ENCODE measurements at places on chromosomes 2 and 18.

DNA sequence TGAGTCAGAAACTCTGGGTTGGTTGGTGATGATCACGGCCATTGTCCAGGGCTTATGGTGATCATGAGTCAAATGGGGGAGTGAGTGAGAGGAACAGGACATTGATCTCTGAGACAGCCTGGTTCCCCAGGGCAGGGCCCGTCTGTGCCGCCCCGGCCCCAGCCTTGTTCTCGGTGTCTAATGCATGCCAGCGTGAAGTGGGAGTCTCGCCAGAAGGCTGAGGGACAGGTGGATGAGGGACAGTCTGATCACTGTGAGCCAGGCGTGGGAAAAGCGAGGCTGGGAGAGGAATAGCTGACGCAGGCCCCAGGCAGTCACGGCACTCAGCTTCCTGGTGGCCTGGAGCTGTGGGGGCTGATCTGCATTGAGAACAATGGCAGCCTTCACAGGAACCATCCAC, 208.3 kb upstream of the HDAC4 start:
- DNase-seq = no peak

GRCh38 chr2:146366276-146366675, 1478.6 kb upstream of the ACVR2A start:
- no peak for DNase-seq

- no peak for DNase-seq
Observed at GRCh38 chr2:150931451-150931850, 330.2 kb downstream of the RBM43 start.

DNA sequence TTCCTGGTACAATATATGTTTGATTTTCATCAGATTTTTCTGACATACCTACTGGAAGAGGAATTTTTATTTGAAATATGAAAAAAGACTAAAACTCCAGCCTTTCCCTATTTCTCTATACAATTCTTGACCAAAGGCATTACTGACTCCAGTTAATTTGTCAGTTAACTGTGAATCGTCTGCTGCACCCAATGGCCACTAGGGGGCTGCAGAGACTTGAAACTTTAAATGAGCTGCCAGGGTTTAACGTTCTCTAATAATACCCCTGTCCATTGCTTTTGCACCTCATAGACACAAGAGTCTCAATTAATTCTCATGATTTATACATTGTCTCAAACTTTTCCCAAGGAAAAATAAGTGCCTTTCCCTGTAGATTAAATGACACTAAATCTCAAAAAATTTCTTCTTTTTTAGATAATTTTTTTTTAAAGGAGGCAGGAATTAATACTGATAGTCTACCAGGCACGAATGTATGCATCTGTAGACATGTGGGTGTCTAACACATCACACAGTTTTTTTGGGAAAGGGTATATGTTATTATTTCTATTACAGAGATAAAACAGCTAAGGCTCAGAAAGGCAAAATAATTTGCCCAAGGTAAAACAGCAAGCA, 1.8 kb upstream of the ALK start:
- DNase-seq = peak; percentile 77

GRCh38 chr2:233964581-233964980, 47.4 kb downstream of the TRPM8 start:
- no peak for DNase-seq

DNA sequence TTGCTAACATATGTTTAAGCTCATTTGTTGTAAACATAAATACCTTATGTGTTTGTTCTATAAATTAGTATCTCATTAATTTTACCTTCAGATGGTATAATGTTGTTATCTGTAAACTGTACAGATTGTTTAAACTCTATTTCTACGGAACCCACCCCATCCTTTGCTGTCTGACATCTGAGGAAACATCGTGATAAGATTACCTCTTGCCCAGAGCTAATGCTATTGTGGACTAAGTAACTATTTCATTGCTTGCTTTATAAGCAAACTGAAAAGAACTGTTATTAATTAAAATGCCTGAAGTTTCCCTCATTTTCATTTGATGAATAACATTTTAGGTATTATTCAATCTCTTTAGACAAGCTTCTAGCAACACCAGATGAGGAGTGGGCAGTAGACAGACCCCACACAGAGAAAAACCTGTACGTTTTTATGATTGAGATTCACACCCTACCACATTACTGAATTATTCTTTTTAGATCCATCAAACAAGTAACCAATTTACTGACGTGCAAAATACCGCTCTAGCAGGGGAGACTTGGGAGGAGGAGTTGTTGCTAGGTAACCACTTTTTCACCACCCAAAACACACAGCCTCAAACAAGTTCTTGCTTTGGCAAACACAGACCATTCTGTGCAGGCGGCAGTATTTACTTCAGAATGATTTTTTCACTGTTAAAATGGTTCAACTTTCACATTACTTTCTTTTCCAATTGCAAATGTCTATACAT, 1.9 kb upstream of the SYT4 start:
- peak; percentile 100 for DNase-seq

DNA sequence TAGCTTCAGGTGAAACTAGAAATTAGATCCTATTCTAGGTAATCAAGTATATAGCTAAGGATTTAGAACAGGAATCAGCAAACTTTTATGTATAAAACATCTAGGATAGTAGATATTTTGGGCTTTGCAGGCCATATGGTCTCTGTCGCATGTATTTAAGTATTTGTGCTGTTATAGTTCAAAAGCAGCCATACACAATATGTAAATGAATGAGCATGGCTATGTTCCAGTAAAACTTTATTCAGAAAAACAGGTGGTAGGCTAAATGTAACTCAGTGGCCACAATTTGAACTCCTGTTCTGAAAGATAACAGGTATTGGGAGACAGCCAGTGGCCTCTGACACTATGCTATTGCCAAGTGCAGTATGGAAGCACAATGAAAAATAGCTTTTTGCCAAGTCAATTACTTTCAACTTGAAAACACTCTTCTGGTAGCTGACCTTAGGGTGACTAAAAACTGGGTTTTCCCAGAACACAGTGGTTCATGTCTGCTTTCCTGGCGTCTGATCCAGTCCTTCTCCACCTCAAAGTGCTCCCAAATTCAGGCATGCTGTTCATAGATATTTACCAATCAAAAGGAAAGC, 304.7 kb upstream of the SYT4 start:
- DNase-seq = peak; percentile 35

GRCh38 chr2:171347591-171348032, 86.2 kb downstream of the METTL8 start:
- peak; percentile 7 for DNase-seq

DNA sequence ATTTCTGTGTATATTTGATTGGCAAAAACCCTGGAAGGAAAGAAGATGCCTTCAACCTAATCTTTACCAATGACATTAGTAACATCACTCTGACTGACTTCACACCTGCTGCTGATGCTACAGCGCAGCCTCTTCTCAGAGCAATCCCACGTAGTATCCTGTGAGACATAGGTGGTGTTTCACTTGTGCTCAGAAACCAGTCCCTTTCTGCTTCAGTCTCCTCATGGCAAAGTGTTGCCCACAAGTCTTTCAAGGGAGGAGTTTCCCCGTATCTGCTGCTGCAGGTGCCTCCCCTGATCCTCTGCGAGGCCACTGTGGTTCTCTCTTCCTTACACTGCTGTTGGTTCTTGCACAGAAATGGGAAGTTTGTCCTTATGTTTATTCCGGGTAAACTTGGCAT, 433.2 kb upstream of the TNP1 start:
- no peak for DNase-seq

GRCh38 chr2:173053043-173053699, 22.5 kb upstream of the MAP3K20 start:
- no peak for DNase-seq

- DNase-seq = peak; percentile 91
Observed at GRCh38 chr2:120879431-120880295, 144.0 kb downstream of the GLI2 start.

GRCh38 chr2:68715353-68716041, 19.1 kb upstream of the ARHGAP25 start:
- DNase-seq = peak; percentile 64

- no peak for DNase-seq
Observed at GRCh38 chr2:126536605-126537200, 119.3 kb upstream of the GYPC start.

DNA sequence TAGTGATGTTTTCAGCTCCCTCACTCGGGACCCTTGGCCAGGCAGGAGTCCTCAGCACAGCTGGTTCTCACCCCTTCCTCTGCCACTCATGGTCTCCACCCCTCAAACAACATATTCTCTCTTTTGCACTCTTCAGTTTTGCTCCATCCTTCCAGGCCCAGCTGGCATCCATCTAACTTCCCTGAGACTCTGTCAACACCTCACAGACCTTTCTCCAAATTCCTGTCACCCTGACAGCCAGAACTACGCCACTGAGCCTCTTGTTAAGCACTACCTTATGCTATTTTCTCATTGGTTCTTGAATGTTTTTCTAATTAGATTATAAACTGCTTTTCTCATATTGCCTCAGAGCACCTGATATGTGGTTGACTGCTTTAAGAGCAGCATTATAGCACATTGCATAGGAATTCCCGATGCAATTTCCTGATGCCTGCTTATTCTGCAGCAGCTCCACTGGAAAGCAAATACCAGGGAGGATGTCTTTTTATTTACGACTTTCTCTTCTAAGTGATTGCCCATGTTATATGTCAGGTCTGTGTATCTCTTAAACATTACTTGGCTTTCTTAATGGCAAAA, 12.4 kb upstream of the INO80C start:
- DNase-seq = no peak

- no peak for DNase-seq
Observed at GRCh38 chr2:96522304-96523203, 14.0 kb upstream of the ARID5A start.

GRCh38 chr2:42036413-42036812, 11.4 kb upstream of the PKDCC start:
- no peak for DNase-seq

DNA sequence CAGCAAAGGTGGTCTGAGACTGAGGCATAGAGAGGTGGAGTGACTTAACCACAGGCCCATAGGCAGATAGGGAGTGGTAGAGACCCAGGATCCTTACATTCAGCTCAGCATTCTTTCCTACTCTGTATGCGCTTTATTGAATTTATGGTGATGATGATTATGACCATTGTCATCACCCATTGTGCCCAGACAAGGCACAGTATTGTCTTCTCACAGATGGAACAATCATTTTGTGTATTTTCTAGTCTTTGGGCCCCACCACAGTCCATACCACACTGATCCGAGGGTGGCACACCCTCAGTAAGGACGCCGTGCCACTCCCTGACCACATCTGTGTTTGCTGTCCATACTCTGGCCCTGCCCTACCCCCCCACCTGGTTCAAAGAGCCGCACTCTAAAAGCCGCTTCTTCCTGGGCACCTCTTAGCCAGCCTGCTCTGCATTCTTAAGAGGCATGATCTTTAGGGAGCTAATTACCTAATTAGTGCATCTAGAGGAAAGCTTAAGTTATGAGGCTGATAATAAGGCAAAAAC, 179.6 kb upstream of the SMAD2 start:
- peak; percentile 38 for DNase-seq

DNA sequence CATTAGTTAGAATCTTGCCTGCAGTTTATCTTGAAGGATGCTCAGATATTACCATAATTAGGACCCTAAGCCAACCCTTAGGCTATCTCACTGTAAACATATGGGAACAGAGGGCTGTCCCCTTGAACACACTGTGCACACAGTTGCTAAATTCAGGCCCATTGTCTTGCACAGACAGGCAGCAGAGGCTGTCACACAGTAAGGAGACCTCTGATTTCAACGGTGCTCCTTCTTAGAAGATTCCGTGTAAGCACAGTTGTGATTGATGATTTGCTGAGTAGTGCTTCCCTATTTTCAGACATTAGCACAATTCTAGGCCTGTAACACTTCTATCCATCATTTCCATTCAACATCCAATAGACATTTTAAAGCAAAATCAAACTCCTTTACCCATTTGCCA, 108.0 kb downstream of the RNF152 start:
- DNase-seq = peak; percentile 61

DNA sequence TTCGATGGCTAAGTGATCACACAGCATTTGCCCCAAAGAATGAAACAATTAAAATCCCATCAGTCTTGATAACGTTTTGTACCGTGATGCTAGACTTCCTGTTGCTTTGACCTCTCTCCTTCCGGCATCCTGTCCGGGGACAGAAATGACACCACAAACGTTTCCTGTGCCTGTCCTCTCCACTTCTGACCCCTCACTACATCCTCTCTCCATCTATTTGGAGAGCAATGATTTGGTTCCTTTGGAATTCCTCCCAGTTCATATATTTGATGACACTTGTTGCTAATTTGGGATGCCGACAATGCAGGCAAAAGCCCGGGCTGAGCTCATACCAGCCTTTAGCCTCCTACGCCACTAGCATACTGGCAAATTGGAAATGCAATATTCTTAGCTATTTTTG, 151.2 kb upstream of the CCDC68 start:
- no peak for DNase-seq
